ENCODE measurements at places on chromosomes 6 and 20. TPM values are rescaled to one million over a fixed set of nuclear protein-coding genes. Genes with fewer than 3 reads are reported as not detected.

Gene C2
- not detected for polyA plus RNA-seq

Gene IL20RA
- not detected for polyA plus RNA-seq

Gene ANKS1A
- polyA plus RNA-seq = 4.3 TPM

Gene CCDC170
- not detected for polyA plus RNA-seq

Gene GTSF1L
- not detected for polyA plus RNA-seq

Gene CALHM5
- not detected for polyA plus RNA-seq

Gene PCMTD2
- polyA plus RNA-seq = 43.3 TPM

Gene PPP1R14C
- polyA plus RNA-seq = 0.38 TPM

Gene FAM209A
- polyA plus RNA-seq = 0.57 TPM

Gene PDE10A
- not detected for polyA plus RNA-seq

Gene KIAA0408
- not detected for polyA plus RNA-seq

Gene FOXQ1
- not detected for polyA plus RNA-seq

Gene SEL1L2
- not detected for polyA plus RNA-seq

Gene EMILIN3
- polyA plus RNA-seq = not detected

Gene ZC2HC1B
- not detected for polyA plus RNA-seq

Gene FOXA2
- not detected for polyA plus RNA-seq

Gene FIG4
- polyA plus RNA-seq = 38.4 TPM

Gene OVOL2
- not detected for polyA plus RNA-seq

Gene GRIK2
- polyA plus RNA-seq = not detected

Gene PDYN
- polyA plus RNA-seq = not detected

Gene PPP1R16B
- 24.9 TPM for polyA plus RNA-seq

Gene RIPOR2
- polyA plus RNA-seq = 262 TPM

Gene HCRTR2
- not detected for polyA plus RNA-seq

Gene TMEM14B
- polyA plus RNA-seq = 111 TPM

Gene GPSM3
- 84.5 TPM for polyA plus RNA-seq

Gene TINAG
- polyA plus RNA-seq = not detected

Gene SLC24A3
- polyA plus RNA-seq = 0.10 TPM

Gene ADGB
- not detected for polyA plus RNA-seq

Gene AVP
- polyA plus RNA-seq = not detected

Gene ZGPAT
- 64.1 TPM for polyA plus RNA-seq

Gene GSTA1
- not detected for polyA plus RNA-seq

Gene CCN5
- polyA plus RNA-seq = not detected

Gene NRN1
- not detected for polyA plus RNA-seq

Gene GPR6
- not detected for polyA plus RNA-seq

Gene SMLR1
- not detected for polyA plus RNA-seq

Gene ESR1
- polyA plus RNA-seq = not detected

Gene GSTA2
- polyA plus RNA-seq = not detected
